ENCODE measurements at places on chromosomes 13 and 19.

GRCh38 chr13:113814435-113814821 lies 49.4 kb downstream of the GAS6 start:
- DNase-seq, result no peak

DNA sequence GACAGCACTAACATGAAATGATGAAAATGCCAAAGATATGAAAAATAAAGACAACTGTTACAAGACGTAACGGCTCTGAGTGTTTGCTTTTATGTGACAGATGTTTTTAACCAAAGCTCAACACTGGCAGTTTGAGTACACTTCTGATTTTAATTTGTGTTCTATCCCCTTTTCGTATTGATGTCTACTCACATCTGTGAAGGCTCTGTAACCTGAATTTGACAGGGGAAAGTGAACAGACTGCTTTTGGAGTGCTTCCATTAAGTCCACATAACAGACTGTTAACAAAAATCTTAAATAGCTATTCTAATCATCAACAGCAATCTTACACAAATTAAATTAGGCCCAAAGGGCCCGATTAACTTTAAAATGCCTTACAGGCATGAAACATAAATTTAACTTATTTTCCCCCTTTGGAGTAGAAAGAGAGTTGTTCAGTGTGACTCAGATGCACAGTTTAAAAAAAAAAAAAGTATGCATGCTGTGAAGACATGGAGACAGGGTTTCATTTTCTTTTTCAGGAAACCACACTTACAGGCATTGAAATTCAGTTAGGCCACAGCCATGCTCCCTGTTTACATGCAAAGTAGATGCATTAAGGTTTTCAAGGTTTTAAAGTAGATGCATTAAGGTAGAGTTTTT lies 16.3 kb upstream of the RNASEH2B start:
- DNase-seq, result no peak

DNA sequence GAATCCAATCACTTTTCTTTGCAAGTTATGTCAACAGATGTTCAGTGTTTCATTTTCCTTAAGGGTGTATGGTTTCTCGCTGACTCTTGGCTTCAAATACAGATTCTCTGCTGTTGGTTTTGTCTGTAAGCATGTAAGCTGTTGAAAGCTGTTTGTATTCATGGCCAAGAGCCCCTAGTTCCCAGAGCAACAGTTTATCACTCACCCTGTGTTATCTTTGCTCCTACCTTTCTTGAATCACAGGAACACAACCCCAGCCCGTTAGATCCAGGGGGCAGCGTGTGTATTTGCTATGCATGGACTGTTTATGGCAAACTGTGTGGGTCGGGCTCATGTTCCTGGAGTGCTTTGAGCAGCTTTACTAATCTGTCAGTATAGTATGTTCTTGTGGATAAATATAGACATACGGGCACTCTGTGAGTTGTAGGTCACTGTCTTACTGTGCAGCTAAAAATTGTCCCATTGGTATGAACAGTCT lies 28.9 kb downstream of the FRY start:
- no peak for DNase-seq

DNA sequence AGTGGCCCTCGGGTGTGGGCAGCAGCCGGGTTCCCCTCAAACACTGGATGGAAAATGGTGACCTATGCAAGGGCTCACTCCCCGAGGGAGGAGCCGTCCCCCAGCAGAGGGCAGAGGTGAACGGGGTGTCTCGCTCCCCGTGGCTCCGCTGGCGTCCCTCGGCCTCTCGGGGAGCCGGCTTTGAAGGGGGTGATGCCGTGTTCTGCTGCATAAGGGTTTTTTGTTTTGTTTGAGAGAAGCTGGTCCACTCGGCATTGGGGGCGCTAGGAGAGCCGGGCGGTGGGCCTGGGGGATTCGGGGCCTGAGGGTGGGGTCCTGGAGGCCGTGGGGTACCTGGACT lies 4.0 kb downstream of the EFNA2 start:
- no peak for DNase-seq

- no peak for DNase-seq
Observed at GRCh38 chr13:30017880-30018279, 167.5 kb upstream of the UBL3 start.

DNA sequence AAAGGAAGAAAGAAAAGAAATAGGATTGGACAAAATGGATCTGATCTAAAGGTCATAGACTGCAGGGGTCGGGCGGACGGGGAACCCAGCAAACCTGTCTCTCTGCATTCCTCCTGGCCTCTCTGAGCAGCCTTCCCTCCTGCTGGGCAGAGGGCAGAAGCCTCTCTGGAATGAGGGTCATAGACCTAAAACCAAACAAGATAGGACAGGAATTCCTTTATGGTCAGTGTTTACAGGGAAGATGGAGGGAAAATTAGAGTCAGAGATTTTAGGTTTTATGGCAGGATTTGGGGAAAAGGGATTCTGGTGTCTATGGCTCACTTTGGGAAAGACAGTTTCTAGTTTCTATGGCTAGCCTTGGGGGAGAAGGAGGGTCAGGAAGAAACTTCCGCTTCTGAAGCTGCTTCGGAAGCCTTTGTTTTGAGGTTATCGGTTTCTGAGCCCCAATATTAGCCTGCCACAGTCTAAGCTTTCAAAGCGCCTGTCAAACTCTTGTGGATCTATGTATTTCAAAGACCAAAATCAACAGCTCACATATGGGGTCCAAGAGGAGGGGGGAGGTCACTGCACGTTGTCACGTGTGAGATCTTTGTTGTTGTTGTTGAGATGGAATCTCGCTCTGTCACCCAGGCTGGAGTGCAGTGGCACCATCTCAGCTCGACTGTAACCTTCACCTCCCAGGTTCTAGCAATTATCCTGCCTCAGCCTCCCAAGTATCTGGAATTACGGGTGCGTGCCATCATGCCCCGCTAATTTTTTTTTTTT lies 18.9 kb upstream of the DPRX start:
- no peak for DNase-seq

- DNase-seq, result no peak
Observed at GRCh38 chr19:4044990-4045465, 21.7 kb downstream of the ZBTB7A start.

DNA sequence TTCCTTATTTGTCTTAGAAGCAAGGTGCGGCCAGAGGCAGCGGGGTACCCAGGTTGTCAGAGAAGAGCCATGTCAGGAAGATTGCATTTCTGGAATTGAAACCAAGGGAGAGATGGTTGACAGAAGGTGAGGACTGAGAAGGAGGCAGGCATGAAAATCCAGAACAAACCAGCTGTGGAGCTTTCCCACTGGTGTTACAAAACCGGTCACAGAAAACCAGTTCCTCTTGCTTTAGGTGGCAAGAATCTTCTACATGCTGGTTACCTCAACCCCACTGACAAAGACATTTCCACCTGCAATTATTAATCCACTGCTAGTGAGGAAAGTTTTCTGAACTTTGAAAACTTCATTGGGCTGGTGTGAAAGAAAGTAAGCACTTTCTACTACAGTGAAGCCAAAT lies 64.0 kb upstream of the MED4 start:
- no peak for DNase-seq

DNA sequence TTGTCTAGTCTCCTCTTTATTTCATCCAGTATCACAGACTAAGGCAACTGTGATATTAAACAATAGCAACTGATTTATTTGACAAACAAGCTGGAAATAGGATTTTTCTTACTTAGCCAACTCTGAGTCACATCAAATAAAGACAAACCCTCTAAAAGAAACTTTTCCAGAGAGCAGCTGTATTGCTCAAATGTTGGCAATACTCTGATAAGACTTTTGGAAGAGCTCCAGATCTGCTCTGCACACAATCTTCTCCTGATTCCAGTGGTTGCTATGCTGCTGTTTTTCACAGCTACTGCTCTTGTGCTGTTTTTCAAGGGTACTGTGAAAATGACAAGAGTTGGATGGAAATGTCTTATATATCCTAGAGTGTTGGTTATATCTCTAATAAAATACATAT lies 1479.2 kb downstream of the SLITRK5 start:
- no peak for DNase-seq

DNA sequence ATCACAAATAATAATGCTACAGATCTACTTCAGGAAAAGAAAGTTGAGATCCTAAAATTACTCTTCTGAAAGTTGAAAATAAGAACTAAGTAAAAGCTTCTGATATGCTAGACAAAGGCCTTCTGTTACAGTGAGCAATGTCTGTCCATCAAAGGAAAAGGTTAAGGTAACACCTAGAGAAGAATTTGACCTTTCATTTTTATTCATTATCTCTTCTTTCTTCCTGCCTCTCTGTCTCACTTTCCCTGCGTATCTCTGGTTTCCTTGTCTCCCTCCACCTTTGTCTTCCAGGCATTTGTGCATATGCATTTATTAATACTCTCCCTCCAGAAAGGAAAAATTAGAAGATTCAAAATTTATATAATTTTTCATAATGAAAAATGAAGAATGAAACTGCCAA lies 49.0 kb downstream of the ZAR1L start:
- DNase-seq, result no peak

DNA sequence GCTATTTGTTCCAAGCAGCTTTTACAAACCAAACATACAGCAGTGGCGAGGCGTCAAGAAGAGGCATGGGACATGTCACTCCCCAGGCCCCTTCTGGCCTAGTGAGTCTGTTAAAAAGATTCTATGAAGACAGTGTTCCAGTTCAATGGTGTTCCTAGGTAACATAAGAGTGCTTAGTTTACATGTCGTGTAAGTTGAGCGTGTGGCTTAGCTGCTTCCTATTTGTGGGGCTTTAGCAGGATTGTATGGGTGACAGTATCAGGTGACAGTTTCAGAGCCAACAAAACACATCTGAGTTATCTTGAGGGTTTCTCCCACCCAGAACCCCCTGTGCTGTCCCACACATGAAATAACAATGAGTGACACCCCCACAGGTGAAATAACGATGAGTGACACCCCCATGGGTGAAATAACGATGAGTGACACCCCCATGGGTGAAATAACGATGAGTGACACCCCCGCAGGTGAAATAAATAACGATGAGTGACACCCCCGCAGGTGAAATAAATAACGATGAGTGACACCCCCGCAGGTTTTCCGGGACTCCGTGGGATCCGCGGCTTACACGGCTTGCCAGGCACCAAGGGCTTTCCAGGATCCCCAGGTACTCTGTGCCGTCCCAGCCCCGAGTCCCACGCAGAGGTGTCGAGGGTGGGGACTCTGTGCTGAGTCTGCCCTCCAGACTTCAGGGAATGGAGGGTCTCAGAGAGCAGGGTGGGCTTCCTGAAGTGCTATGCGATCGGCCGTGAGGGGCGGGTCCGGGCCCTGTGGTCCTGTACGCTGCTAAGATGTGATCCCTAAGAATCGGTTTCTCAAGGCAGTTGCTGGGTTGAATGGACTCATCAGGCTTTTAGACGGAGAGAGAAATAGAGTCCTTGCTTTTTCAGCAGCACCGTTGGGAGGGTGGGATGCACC lies 68.6 kb downstream of the RAB20 start:
- DNase-seq, result no peak

DNA sequence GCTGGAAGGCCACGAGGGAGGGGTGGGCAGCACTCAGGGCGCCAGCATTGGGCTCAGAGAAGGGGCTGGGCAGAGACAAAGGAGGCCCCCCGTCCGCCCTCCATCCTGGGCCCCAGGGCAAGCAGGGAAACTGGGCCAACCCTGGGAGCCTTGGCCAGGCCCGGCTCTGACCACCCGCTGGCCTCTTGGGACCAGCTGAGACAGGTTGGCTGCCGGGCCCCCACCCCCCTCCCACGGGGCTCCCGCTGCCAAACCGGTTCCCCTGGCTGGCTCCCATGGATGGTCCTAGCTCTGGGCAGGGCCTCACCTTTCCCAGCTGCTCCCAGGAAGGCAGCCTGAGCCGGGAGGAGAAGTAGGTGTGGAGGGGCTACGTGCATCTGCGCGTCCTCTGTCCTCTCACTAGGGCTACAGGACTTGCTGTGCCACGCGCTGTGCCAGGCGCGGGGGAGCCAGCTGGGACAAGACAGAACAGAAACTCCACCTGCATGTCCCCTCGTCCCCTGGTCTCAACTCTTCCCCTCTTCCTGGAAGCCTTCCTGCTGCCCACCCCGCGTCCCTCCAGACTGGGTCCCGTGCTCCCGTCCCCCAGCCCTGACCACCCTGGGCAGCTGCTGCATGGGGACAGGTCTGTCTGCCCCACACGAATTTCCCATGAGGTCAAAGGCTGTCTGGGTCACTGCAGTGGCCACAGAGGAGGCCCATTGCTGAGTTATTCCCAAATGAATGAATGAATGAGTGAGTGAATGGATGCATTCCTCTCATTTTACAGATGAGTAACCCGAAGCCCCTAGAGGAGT lies 29.1 kb upstream of the NCCRP1 start:
- DNase-seq, result no peak

- no peak for DNase-seq
Observed at GRCh38 chr13:94640721-94641120, 39.1 kb downstream of the GPR180 start.
